ENCODE measurements at places on chromosomes 3 and 15.

DNA sequence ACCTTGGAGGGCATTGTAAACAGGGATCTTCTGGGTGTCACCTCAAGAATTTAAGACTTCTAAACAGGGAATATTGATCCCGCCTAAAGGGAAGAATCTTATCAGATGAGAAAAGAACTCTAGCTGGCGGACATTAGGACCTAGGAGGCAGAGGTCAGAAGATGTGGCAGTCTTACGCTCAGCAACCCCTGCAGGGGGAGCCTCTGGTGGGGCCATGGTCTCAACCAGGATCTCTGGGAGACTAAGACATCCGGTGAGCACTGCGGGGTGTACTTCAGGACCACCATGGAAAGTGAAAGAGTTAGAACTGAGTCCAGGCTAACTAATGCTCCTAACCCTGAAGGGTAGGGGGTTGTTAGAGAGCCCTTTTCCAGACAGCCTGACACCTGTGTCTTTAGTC, 295.2 kb downstream of the VGLL3 start:
- no peak for DNase-seq

DNA sequence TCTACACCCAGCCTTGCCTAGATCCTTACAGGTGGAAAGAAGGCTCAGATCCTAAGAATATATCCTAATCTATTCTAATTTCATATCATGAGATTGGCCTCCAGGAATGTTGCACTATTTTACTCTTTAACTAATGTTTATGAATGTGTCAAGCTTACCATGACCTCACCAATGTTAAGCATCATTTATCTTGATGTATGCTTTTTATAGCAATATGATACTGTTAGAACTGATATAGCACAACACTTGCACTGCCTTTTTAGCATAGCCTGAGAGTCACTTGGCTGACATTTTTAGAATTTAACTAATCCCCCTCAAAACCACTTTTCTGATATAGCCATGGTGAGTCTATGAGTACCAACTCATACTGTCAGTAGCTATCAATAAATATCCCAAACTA, 191.5 kb upstream of the NR2F2 start:
- DNase-seq: no peak

GRCh38 chr3:34683851-34684250, 885.4 kb downstream of the PDCD6IP start:
- DNase-seq: no peak

DNA sequence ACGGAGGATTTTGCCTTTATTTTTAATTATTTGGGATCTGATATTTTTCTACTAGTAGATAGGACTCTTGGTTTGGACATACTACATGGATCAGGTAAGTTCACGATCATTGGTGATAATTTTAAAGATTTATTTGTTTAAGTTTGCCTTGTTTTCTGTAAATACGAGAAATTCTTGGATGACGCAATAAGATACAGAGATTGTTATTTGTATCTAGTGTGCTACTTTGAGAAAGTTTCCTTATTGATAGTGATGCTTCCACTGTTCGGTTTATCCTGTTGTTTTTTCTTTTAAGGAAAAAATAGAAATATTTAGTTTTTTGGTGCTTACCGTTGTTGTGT, 577 bp downstream of the CHD2 start:
- no peak for DNase-seq

- no peak for DNase-seq
Observed at GRCh38 chr3:190361791-190362190, 26.2 kb upstream of the CLDN16 start.

GRCh38 chr15:53448232-53449015, 311.0 kb downstream of the WDR72 start:
- no peak for DNase-seq

DNA sequence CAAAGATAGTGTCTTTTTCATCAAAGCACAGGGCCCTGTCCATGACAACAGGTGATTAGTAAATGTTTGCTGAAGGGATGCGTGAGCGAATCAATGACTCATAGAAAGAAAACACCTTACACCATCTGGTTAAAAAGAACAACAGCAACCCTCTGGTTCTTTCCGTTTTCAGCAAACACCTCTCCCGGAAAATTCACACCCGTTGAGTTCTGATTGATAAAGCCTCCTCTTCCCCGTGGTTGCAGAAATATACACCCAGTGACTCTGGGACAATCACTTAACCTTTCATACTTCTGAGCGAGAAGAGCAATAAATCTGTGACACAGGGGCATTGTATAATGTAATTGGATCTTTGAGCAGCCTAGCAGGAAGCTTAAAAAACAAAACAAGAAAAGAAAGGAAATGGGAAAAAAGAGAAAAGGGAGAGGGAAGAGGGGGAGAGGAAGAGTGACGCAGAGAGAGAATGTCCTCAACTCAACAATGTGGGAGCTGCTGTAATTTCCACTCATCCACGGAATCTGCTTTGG, 37.6 kb downstream of the ADAMTS9 start:
- DNase-seq: no peak

DNA sequence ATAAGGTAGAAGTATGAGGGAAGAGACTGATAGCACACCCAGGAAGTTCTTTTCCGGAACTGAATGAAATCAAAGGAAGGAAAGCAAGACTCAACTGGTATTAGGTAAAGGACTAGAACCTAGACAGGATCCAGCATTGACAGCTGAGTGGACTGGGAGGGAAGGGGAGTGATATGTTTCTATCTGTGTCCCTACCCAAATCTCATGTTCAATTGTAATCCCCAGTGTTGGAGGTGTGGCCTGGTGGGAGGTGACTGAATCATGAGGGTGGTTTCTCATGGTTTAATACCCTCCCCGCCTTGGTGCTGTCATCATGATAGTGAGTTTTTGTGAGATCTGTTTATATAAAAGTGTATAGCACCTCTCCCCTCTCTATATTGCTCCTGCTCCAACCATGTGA, 415.9 kb upstream of the KCNMB2 start:
- DNase-seq: no peak

GRCh38 chr15:54462511-54462913, 484.3 kb downstream of the UNC13C start:
- no peak for DNase-seq

DNA sequence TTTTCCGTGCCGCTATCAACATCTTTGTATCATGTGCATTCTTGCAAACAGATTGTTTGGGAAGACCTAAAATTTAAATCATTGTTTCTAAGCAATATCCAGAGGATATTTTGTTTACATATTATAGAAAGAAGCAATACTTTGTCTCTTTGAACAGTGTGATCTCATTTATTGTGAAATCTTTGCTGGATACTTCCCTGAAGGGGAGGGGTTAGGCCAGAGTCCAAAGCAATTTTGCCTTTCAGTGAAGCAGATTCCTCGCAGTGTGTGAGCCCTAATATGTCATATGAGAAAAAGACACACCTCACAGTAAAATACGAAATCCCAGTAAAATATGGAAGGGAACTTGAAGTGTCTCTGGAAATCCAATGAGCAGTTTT, 158.7 kb upstream of the SLCO3A1 start:
- no peak for DNase-seq

DNA sequence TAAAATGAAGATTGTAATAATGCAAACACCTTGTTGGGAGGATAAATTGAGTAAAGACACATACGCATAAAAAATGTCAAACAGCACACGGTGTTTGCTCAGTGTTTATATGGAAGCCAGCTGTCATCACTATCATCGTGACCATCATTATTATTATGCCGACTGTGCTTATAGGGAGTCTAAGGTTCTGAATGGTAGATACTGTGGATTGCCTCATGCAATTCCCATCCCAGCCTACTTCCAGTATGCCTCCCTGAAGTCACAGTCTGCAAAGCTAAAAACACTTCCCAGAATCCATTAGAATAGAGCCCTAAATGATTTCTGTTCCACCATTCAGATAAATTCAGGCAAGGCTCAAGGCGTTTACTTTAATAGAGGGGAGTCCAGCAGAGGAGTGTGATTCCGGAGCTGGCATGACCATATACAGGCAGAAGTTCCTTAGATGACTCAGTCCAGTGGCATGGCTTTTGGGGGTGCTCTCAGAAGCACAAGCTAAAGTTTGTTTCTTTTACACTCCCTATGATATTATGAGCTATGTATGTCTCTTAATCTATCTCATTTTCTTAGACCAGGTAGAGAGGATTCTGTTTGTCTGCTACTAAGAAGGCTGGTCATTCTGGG, 148.7 kb downstream of the MEX3B start:
- DNase-seq: no peak

GRCh38 chr3:189586941-189587663, 44.1 kb upstream of the TP63 start:
- DNase-seq: no peak

DNA sequence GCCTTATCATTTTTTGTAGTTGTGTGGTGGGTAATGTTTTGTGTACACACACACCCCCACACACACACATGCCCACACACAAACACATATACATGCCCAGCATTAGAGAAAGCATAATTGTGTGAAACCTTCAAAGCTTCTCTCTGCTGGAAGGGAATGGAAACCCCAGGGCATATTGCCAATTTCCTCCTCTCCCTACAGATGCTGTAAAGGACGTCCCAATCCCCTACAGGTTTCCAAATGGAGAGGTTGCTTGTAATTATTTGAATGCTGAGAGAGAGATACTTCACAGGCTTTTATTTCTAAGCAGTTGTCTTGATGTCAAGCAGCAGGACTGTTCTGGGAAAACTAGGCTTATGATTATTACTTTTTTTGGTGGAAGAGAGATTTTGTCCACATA, 23.0 kb upstream of the CCK start:
- DNase-seq: no peak

GRCh38 chr15:61301701-61302100, 72.6 kb upstream of the RORA start:
- DNase-seq: no peak

DNA sequence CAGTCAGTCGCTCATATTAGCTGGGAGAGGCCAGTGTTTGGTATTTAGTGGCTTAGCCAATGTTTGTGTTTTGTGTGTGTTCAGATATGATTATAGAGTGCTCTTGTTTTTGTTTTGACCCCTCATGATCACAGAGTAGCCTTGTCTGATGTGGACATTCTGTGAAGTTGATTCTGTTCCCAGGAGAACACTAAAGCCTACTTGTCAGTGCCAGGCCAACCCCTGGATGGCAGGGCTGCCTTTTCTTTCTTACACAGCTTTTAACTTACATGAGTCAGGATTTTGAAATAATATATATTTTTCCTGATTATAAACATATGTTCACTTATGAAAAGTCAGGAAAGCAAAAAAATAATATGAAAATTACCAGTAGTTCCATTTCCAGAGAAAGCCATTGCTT, 11.9 kb downstream of the CFAP161 start:
- DNase-seq: no peak

- no peak for DNase-seq
Observed at GRCh38 chr3:122679882-122680474, 661 bp upstream of the PARP14 start.

DNA sequence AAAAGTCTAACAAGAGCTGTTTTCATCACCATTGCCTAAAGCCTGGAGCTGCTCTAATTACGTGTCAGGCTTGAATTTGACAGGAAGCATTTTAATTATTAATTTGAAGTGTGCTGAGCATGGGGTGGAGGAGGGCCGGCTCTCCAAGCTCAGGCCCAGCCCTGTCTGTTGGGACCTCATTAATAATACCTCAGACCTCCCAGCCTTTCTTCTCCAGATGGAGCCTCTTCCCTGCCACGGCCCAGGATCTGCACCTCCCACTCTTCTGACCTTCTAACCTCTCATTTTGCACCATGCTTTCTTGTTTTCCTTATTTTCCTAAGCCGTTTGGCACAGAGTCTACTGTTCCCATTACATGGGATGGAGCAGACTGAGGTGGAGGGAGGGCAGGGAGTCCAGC, 30.0 kb downstream of the INSYN1 start:
- no peak for DNase-seq

- no peak for DNase-seq
Observed at GRCh38 chr15:40263024-40263754, 19.7 kb downstream of the ANKRD63 start.
